ENCODE measurements at places on chromosomes 6 and 20.

DNA sequence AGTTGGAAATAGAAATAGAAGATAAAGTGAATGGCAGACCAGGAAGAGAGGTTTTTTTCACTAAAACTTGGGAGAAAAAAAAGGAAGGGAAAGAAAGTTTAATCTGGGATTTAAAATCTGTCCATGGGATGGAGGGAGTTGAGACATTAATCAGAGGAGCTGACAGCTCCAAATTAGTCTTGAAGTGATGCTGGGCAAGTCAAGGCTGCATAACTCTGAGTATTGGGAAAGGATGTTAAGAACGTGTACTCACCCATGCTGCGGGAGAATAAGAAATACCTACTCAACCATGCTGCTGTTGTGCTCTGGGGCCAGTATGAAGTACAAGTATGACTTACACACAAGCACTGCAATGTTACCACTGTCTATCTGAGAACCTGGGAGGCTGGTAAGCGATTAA lies 47.5 kb downstream of the SNRNP48 start:
- DNase-seq, result no peak

- DNase-seq, result peak; percentile 28
These were observed 84.4 kb downstream of the CRYBG1 start for GRCh38 chr6:106444777-106445507.

GRCh38 chr20:12354725-12355124 lies 437.0 kb downstream of the BTBD3 start:
- DNase-seq, result no peak

DNA sequence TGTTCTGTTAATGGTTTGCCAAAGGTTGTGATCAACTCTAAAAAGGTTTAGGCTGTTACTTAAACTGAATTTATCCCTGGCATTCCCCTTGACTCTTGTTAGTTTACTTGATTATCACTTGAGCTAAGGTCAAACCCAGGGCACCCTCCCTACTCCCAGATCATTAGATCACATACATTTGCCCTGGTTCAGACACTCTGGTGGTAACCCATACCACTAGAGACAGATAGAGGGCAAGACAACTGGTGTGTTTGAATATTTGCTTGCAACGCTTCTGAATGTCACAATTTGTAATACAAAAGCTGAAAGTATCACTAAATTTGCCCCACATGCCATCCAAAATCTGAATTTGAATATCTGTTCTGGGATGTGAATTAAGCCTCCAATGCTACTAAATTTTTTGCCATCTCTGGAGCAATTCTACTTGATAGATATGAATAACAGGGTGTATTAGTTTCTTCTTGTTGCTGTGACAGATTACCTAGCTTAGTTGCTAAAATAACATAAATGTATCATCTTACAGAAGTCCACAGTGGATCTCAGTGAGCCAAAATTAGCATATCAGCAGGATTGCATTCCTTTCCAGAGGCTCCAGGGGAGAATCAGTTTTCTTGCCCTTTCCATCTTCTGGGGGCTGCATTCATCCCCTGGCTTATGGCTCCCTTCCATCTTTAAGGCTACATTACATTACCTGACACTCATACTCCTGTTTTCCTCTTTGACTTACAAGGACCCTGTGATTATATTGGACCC lies 45.4 kb downstream of the FIG4 start:
- DNase-seq, result no peak

DNA sequence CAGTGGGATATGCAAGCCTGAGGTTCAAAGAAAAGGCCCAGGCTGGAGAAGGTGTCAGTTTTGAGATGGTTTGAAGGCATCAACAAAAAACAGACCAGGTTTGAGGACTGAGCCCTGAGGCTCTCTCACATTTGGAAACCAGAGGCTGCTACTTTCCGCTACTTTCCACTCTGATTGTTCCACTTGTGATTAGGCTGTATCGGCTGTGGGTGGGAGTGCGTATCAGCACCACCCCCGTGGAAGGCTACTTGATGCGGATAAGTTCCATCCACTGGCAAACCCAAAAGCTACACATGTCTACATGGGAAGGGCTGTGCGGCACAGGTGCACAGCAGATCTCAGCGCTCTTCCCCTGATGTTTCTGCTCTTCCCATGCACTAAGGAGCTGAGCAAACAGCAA lies 198.7 kb downstream of the GMPR start:
- DNase-seq, result no peak

GRCh38 chr6:152854086-152854795 lies 103.6 kb downstream of the VIP start:
- no peak for DNase-seq

DNA sequence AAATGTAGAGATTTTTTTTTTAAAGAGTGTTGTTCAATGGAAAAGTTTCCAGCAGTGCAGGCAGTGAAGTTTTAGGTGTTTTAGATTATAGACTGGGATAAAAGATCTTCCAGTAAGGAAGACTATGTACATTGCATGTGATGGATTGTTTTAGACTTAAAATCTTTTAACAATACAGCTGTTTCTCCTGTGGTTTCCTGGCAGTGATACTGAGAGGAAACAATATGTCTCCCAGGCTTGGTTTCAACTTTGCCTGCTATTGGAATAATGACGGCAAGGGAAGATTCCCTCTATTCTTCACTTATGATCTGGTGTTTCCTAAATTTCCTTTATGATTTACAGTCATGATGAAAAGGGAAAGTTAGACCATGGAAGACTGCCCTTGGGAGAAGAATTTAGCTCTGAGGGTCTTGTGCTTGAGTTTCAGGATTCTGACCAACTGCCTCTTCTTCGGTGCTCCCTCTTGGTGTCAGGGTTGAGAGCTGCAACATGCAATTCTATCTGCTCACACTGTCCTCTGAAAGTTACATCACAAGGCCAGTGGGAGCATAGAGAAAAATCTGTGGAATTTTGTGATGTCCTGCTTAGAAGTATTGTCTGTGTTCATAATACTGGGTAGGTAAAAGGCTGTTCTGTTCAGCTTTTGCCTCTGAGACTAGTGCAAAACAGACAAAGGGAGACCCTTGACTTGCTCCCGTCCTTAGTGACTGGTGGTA lies 262.8 kb upstream of the MAN1A1 start:
- DNase-seq, result no peak

DNA sequence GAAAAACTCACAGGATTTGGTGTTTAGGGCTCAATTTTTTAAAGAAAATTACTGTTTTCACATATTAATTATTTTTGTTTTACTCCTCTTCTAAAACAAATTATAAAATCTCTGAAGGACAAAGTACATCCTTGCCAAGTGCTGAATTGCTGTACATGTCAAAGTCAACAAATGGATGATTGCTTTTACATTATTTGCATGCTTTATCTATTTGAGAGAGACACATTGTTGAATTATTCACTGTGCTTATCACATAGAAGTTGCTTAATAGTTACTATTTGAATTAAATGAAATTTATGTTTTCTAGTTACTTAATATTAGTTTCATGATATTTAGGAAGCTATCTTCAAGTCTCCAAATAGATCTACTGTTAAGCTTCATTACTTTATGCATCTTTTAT lies 318.6 kb upstream of the PTCHD4 start:
- no peak for DNase-seq

DNA sequence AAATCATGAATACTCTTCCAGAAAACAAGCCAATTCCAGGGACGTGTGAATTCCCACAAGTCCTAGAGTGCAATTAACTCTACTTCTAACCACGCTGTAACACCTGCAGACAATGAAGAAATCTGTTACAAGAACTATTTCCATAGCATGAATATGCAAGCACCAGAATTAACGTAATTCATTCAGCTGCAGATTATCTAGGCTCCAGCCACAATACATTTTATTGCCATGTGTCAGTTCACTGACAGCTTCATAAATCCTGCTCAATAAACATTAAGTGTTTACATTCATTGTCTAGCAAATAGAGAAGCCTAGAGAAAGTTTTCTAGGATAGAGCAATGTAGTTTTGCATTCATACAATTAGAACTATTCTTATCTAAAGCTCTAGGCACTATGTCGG lies 1348.5 kb downstream of the GRIK2 start:
- DNase-seq, result no peak
